Stimulated activated CD4-positive, alpha-beta T cell treated with anti-CD3 and anti-CD28 coated beads, Interleukin-1b, Interleukin-23, amount 100 ng/mL, for 48 hours (primary cell): ENCODE measurements at places on chromosomes 5 and 9.

DNA sequence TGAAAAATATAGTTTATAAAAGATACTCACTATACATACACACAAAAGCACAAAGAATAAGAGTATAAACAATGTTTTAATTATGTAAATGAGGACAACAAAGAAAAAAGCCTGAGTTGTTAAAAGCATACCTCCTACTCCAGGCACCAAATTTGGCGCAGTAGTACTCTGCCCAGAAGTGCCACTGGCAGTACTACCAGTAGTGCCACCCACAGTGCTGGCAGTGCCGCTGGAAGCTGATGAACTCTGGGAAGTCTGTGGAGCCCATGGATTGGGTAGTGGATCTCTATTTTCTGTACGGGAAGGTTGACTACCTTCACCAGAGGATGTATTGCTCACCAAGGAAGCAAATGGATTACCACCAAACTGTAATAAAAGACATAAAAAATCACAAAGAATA lies 30.2 kb downstream of the UBQLN1 start:
- no peak for DNase-seq

- peak; percentile 75 for DNase-seq
These were observed 172.3 kb downstream of the GNA14 start for GRCh38 chr9:77475641-77476473.

DNA sequence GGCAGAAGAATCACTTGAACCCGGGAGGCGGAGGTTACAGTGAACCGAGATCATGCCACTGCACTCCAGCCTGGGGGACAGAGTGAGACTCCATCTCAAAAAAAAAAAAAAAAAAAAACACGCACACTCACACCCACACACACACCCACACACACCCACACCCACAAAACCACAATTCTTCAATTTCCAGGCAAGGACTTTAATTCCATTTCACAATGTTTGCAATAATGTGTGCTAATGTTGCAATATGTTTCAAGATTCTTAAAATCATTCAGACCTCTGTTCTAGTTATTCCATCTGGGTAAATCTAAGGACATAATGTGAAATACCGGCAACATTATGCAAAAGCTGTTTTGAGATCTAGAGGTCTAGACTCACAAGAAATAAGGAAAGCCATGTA lies 28.3 kb downstream of the CCDC69 start:
- no peak for DNase-seq

- DNase-seq: no peak
These were observed 350.0 kb upstream of the ISL1 start for GRCh38 chr5:51033215-51033614.

DNA sequence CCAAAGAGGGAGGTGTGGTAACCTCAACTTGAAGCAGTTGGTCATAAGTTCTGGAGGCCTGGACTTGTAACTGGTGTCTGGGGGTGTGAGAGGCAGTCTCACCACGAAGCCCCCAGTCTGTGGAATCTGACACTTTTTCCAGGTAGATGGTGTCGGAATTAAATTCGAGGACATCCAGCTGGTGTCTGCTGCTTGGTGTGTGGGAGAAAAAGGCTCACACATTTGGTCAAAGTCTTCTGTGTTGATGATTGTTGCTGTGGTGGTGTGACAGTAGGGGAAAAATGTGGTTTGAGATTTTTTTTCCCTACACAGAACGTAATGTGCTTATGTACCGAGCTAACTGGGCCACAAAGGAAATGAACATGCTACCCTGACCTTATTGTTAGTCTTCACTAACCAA lies 251.9 kb downstream of the MAT2B start:
- no peak for DNase-seq

- no peak for DNase-seq
These were observed 84.7 kb upstream of the OLFM1 start for GRCh38 chr9:135002802-135003201.

DNA sequence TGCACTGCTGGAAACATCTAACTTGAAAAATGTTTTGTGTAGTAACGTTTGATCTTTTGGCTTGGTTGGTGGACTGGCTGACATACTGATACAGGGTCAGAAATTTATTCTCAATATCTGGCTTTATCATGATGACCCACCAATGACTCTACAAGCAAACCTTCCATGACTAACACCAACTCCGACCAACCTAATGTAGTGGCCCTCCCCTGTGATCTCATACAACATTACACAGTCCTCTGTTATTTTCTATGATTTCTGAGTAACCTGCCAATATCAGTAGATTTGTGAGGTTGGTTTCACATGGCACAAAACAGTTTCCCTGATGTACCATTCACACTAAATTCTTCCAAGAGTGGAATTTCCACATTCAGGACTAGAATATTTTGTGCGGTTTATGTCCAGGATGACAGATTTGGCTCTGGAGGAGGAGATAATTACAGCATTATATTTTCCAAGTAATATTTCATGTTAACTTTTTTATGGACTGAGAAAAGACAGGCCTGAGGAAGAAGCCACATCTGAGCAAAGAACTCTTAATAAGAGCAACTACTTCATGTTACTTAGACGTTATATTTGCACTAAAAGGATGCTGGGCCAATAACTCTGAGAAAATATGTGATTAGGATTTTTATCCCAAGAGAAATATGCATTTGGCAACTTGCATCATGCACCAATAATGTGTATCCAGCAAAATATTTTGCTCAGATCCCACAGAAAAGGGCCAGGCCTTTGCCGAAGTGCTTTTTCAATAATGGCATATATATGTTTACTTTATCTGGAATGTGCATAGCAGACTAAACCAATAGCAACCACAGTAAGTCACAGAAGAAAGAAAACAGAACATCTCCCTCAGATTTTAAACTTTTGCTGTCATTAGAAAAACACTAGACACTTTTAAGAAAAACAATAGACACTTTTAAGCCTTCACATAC lies 273.4 kb downstream of the KCNN2 start:
- DNase-seq: no peak

DNA sequence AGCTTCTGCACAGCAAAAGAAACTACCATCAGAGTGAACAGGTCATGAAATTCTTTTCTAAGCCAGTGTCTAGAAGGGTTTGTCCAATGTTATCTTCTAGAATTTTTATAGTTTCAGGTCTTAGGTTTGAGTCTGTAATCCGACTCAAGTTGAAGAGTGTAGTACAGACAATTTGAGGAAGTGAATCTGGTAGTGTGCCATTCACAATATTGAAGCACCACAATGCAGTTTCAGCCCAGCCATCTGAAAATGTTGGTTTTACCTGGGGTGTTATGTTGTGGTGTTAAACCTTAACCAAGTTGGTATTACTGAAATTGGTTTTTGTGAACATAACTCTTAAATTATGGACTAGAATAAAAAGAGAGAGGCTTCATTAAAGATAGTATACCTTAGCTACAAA lies 77.2 kb downstream of the ADAMTS16 start:
- no peak for DNase-seq

DNA sequence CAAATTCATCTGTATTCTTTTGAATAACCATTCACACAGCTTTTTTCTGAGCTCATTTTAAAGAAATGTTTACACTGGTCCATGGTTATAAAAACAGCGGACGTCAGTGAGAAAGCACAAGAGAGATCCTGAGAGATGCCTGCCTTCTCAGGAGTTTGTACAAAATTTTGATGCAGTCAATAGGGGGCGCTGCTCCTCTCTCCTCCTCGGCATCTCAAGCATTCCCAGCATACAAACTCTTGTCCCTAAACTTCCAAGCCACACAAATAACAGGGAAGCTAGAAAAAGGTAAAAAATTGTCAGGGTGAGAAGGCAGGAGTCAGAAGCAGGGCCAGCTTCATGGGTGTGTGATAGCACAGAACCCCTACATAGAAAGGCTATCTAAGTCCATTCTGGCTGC lies 11.2 kb upstream of the CCDC152 start:
- DNase-seq: no peak

GRCh38 chr5:149584121-149584520 lies 2.8 kb downstream of the ARHGEF37 start:
- DNase-seq: no peak

DNA sequence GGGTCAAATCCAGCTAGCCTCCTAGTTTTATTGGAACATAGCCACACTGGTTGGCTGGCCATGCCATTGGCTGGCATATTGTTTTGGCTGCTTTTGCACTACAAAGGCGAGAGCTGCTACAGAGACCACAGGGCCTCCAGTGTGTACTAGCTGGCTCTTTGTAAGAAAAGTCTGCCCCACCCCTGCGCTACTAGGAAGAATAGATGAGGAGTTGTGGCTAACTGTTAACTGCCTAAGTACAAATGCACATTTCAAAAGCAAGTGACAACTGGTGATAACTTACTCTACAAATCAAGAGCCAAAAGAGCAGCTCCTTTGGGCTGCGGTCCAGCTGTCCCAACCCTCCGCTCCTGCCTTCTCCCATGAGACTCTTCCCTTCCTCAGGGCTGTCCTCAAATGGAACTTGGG lies 63.9 kb downstream of the SERINC5 start:
- DNase-seq: peak; percentile 35

DNA sequence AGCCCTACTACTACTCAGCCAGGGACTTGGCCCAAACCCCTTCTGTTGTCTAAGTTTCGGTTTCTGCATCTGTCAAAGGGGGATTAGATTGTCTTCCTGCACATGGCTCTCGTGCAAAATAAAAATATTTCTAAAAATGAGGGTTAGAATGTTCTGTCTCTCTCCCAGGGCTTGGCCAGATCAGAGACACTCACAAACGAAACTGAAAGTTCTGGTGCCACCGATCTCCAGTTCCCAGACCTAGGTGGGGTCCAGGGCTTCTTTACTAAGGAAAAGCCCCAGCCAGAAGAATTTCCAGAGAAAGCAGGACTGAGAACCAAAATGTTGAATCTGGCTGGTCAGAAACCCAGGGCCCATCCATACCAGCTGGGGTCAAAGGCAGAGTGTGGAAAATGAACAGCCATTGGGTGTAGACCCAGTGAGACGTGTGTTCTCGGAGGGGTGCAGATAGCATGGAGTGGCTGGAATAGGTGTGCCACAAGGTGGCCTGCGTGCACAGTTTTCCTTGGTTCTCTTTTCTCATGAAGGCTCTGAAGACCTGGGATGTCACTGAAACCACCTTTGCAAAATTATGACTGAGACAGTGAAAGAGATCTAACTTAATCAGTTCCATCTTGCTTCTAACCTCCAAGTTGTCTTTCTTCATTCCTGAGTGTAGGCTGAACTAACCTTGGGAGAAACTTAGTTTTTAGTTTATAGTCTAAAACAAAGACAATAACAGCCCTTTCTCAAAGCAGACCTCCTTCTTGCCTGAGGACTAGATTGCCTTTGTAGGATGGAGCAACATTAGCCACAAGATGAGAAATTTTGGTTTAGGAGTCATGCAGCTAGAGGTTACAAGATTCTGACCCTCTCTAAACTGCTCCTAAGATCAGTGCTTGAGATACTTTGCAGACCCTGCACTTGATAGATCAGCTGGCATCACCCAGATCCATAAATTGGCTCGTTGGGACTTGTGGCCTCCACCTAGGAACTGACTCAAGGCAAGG lies 2.3 kb upstream of the SLC23A1 start:
- DNase-seq: no peak

DNA sequence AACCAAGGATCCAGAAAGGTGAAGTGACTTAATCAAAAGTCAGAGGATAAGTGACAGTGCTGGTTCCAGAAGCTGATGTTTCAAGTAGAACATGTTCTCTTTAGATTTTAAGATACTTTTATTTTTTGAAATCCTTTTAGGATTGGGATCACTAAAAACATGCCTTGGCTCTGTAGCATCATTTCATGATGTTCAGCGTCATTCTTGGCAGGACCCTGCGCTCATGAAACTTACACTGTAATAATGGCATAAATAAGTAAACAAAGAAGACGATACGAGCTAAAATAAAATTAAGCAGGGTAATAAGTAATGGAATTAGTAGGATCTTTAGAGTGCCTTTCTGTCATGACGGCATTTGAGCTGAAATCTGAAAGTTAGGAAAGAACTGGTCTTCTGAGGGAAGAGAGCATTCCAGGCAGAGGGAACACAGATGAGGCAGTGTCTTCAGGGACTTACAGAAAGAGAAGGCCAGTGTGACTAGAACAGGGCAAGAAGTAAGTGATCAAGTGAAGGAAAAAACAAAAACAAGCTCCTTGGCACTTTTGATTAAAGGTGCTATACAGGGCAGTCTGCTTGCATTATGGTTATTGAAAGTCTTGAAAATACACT lies 19.9 kb downstream of the CTNNA1 start:
- DNase-seq: no peak

GRCh38 chr5:39432696-39433530 lies 8.1 kb upstream of the DAB2 start:
- DNase-seq: no peak

GRCh38 chr5:177429248-177430040 lies 3.0 kb downstream of the GRK6 start:
- DNase-seq: peak; percentile 95

DNA sequence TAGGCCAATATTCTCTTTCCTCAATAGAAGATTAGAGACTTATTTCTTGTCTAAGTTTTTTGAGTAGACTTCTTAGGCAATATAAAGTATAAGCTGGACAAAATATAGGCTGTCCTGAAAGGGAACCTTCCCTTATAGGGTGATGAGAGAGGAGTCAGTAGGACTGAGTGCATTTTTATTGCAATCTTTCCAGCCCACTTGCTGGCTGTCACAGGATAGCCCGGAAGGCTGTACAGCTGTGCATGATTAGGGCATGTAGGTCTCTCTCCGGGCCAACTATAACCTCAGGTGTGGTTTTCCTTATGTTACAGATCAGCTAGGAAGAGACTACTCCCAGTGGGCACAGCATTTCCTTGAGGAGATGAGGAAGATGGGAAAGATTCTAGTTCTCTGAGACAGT lies 159.8 kb upstream of the MEF2C start:
- DNase-seq: no peak

- DNase-seq: no peak
These were observed 3.4 kb upstream of the PAXX start for GRCh38 chr9:136988872-136989271.

- DNase-seq: no peak
These were observed 111.5 kb downstream of the CDC42SE2 start for GRCh38 chr5:131375351-131375750.

DNA sequence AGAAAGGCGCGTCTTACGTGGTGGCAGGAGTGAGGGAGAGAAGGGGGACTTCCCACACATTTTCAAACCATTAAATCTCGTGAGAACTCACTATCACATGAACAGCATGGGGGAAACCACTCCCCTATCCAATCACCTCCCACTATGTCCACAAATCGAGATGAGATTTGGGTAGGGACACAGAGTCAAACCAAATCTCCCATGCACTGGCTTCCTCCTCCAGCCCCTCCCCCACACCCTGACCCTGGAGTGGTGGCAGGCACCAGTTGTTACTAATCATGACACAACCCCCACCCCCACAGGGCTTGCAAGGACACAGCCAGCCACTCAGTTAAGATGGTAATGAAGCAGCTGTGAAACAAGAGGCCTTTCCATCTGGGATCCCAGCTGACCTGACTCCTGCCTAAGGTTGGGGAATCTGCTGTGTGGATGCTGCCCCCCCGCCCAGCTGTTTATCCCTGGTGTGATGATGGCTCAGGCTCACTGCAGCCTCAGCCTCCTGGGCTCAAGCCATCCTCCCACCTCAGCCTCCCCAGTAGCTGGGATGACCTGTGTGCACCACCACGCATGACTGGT lies 57.1 kb upstream of the FUBP3 start:
- peak; percentile 37 for DNase-seq

DNA sequence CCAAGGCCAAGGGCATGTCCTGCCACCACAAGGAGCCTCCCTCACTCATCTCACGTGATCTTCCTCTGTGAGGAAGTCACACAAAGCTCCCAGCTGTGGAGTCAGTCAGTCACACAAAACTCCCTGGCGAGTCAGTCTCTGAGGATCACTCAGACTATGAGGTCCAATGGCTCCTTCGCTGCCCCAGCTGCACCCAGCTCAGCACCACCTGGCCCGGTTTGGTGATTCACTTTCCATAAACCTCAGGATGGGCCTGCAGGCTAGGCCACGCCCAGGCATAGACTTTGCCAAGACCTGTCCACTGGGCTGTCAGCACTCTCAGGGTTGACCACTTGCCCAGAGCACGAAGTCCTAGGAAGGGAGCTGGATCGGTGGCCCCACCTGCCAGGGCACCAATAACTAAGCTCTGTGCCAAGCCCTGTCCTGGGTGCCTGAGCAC lies 233.8 kb downstream of the HSPA4 start:
- DNase-seq: peak; percentile 29
